ENCODE measurements at places on chromosomes 1 and 21.
A peak's percentile ranks its signal among the peaks of the same experiment; 100 is the strongest.

DNA sequence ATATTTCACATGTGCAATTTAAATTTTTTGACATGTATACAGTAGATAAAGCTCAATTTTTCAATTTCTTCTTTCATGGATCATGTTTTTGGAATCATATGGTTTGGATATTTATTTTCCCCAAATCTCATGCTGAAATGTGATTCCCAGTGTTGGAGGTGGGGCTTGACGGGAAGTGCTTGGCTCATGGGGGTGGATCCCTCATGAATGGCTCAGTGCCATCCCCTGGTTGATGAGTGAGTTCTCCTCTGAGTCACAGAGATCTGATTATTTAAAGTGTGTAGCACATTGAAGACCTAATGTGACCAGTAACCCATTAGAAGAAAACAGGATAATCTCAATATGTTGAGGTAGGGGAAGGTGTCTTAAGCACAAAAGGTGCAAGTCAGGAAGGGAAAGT, 9.1 kb upstream of the IFI16 start:
- DNase-seq, result peak; percentile 74

DNA sequence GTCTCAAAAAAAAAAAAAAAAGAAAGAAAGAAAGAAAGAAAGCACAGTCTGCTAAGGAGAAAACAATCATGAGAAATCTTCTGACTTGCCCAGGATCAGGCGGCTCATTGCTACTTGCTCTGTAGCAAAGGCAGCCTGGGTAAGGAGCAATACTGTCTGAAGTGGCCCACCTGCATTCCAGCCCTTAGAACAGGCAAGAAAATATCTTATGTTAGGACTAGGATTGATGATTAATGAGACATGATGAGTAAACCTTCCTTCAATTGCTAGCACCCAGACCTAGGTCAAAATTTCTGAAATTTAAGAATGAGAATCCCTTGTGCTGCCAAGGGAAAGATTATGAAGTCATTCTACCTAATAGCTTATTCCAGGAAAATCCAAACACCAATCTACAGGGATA, 140.8 kb downstream of the DSCAM start:
- no peak for DNase-seq

- DNase-seq, result no peak
Observed at GRCh38 chr1:114081437-114082303, 72.0 kb downstream of the SYT6 start.

DNA sequence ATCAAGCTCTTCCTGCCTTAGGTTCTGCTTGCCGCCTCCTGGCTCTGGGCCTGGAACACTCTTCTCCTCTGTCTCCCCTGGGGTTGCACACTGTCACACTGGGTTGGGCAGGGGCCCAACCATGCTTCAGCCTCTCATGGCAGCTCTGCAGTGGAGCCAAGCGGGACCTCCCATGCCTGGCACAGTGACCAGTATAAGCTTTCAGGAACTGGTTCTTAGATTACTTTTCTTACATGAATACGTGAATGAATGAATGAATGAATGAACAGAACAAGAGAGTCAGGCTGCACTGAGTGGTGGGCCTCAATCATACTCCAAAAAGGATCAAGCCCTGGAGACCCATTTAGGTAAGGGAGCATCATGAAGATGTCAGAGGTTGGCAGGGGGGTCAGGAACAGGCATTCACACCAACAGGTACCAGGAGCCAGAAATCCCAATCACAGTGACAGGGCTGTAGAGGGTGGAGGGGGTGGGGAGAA, 30.8 kb upstream of the TMEM125 start:
- DNase-seq, result no peak

GRCh38 chr1:66035616-66036245, 243.0 kb downstream of the PDE4B start:
- no peak for DNase-seq

GRCh38 chr1:26389604-26390247, 17.2 kb upstream of the ZNF683 start:
- DNase-seq, result no peak

DNA sequence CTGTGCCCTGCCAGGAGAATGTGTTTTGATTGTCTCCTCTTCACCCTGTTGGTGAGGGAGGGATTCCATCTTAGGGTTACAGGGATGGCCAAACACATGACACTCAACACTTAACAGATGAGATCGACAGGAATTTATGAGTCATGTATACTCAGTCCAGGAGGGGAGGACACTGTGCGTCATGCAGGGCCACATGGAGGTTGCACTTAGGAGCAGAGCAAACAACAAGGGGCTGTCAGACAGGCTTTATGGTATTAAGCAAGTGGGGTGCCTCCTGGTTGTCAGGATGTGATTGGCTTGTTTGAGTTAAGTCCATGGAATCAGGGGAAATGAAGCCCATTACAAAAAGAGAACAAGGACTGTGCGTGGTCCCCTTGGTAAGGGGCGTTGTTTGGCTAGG, 26.9 kb downstream of the EDARADD start:
- no peak for DNase-seq

GRCh38 chr1:58584082-58584895, 7.2 kb upstream of the TACSTD2 start:
- DNase-seq, result peak; percentile 93

GRCh38 chr1:61672376-61672775, 52.6 kb downstream of the TM2D1 start:
- DNase-seq, result no peak

DNA sequence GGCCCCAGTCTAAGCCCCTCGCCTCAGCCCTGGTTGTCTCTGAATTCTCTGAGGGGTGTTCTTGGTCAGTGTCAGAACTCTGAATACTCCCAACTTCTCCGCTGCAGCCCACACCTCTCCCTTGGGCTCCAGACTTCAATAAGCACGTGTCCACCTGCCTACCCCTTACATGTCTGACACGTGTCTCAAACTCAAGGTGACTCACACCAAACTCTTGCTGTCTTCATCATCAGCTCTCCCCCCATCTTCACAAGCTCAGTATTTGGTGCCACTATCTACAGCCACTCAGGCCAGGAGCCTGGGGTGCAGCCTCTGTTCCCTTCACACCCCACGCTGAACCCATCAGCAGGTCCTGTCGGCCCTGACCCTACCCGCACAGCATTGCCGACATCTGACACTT, 18.8 kb upstream of the UBXN10 start:
- DNase-seq, result no peak

DNA sequence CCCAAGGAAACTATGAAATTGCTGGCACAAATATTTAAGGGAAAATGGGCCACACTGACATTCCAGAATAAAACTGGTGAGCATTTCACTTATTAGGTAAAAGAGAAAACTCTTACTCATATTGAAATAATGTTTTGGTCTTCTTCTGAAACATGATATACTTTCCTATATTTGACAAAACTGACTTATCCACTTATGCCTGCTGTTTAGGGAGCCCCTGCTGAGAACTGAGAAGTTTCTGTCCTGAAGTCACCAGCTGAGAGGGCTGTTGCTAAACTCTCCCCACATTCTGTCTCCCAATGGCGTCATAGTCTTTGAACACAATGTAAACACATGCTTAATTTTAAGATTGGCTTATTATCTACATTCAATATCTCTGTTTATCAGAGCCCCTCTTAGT, 46.8 kb upstream of the ZC3H11B start:
- DNase-seq, result no peak

GRCh38 chr1:156025876-156026275, 5.1 kb upstream of the SSR2 start:
- no peak for DNase-seq

DNA sequence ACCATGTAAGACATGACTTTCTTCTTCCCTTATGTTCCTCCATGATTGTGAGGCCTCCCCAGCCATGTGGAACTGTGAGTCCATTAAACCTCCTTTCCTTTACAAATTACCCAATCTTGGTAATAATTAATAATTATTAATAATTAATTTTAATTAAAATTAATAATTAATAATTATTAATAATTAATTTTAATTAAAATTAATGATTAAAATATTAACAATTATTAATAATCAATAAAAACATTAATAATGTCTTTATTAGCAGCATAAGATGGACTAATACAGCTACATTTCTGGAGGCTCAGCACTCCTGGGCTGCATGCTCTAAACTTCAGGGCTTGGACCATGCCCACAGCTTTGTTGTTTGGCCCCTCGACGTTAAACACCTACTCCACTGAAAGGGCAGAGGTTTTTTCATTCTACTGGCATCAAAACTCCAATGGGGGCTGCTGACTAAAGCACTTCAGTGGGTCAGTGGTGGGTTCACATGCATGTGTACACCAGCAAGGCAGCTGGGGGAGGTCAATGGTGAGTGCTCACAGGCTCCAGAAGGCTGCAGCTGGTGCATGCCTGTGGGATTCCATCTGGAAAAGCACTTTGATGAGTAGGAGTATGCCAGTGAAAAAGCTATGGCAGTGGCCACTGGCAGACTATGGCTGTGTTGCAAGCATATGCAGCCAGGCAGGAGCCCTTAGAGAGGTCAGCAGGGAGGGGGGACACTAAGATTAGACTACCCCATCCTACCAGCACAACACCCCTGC, 561.3 kb downstream of the NCAM2 start:
- no peak for DNase-seq

DNA sequence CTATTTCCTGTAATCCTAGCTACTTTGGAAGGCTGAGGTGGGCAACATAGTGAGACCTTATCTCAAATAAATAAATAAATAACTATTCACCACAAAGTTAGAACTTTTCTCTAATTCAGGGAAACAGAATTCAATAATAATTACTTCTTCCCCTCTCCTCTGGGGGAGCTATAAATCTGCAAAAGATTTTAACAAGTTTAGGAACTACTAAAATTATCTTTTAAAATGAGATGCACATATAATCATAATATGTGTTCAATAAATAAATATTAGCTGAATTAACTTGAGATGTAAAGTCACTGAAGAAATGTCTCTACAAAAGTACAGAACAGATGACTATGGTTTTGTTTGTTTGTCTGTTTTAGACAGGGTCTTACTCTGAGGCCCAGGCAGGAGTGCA, 14.1 kb downstream of the WDR47 start:
- DNase-seq, result no peak

GRCh38 chr1:206856674-206857464, 8.6 kb upstream of the IL20 start:
- no peak for DNase-seq

DNA sequence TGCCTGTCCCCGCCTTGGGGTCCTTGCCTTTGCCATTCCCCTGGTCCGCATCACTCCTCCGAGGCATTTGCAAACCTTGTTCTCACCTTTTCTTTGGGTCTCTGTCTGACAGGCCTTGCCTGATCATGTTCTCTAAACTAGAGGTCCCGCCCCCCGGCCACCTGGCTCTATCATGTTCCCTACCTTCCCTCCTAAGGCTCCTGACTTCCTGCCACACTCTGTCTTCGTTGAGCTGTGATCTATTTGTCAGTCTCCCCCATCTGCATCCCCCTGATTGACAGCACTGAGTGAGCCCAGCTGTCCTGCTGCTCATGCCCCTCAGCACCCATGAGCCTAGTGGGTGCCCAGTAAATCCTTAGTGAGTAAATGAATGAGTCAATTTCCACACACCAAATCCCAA, 22.8 kb downstream of the ERG start:
- DNase-seq, result no peak

- no peak for DNase-seq
Observed at GRCh38 chr1:71047635-71048607, at the start of gene PTGER3. Gene PTGER3 (minus strand): TSS chr1:71047816. CDS start chr1:71047577, 239 bp downstream.

DNA sequence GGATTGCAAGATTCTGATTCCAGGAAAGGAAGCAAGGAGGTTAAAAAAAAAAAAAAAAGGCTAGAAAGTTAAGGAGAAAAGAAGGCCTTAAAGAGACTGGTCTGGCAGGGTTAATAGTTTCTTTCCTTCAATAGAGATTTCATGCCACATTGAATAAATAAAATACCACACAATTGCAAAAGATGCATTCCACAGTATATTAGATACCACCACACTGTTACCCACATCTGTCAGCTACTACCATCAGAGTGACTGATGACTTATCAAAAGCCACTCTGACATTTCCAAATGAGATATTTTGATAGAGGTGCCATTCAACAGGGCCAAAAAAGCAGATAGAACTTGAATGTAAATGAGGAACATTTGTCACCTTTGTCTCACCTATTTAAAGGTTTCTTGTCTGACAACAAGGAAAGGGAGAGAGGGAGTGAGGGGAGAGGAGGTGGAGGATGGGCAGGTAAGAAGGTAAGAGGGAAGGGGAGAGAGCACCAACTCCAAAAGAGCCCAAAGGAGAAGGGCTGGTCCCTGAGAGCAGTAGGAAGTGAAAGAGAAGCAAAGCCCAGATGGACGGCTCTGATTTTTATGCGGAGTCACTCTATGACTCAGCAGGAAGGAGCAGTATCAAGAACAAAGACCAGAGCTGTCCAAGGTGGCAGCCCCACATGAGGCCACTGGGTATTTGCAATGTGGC, 38.3 kb downstream of the LRRN2 start:
- no peak for DNase-seq

DNA sequence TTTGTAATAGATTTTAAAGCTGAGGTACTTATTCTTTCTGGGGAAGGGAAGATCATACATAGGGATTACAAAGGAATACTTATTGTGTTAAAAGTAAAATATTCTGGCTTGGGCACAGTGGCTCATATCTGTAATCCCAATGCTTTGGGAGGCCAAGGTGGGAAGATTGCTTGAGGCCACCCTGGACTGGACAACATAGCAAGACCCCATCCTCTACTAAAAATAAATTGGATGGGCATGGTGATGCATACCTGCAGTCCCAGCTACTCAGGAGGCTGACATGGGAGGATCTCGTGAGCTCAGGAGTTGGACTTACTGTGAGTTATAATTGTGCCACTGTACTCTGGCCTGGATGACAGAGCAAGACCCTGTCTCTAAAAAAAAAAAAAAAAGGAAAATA, 27.6 kb downstream of the GABPB2 start:
- no peak for DNase-seq

GRCh38 chr1:155272466-155273342, 600 bp downstream of the CLK2 start:
- no peak for DNase-seq

GRCh38 chr1:112673592-112674439, 643 bp upstream of the MOV10 start:
- DNase-seq, result no peak

DNA sequence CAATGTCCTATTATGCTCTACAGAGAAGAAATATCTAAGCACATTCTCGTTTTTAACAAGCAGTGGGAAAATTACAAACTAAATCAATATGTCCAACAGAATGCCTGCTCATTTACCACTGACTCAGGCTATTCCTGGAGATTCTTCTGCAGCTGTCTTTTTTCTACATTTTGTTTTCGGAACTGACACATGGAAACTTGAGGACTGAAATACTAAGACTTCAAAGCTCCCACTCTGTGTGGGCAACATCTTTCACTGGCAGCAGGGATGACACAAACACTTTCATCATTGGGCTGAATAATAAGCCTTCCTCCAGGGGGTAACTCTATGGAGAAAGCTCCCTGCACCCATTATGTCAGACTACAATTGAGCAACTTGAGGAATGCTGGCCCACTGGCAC, 175.5 kb upstream of the NCAM2 start:
- no peak for DNase-seq

All from RWPE2 (cell line).